ENCODE measurements at places on chromosomes 3 and 15.

DNA sequence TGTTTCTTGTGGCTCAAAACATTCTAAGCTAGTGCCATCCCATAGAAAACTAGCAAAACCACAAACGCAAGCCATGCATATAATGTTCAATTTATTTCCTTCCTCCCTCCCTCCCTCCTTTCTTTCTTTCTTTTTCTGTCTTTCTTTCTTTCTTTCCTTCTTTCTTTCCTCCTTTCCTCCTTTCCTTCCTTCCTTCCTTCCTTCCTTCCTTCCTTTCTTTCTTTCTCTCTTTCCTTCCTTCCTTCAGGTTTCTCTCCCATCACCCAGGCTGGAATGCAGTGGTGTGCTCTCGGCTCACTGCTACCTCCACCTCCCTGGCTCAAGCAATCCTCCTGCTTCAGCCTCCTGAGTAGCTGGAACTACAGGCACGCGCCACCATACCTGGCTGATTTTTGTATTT is 492.8 kb upstream of the PROK2 start:
- DNase-seq, result no peak

DNA sequence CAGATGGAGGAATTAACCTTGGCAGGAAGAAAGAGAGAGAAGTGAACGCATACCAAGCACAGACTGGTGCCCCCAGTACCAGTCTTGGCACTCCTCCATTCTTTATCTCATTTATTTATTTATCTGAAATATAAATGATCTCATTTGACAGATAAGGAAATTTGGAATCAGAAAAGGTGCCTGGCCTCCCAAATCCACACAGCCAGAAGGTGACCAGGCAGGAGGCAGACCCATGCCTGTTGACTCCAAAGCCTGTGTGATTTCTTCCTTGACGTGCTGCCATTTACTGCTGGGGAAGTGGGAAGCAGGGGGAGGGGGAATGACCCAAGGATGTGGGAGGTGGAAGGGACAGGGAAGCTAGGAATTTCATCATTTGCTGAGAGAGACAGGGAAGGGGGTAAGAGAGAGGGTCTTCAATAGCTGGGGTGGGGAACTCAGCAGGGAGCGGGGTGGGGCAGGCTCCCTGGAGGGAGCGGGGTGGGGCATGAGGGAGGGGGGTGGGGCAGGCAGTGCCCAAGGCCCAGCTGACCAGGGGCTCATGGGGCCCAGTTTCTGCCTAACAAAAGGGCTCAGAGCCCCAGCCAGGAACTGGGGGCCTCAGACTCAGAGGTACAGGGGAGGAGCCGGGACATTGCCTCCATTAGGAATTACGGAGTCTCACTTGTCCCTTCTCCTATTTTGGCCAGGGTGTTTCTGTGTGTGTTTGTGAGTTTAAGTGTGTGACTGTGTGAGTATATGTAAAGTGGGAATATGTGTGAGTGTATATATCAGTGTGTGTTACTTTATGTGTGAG is 63.0 kb downstream of the MINAR1 start:
- no peak for DNase-seq

GRCh38 chr3:19644405-19644804 is 289.6 kb downstream of the EFHB start:
- DNase-seq, result no peak

- DNase-seq, result no peak
Observed at GRCh38 chr15:98767692-98768091, 119.4 kb downstream of the IGF1R start.

DNA sequence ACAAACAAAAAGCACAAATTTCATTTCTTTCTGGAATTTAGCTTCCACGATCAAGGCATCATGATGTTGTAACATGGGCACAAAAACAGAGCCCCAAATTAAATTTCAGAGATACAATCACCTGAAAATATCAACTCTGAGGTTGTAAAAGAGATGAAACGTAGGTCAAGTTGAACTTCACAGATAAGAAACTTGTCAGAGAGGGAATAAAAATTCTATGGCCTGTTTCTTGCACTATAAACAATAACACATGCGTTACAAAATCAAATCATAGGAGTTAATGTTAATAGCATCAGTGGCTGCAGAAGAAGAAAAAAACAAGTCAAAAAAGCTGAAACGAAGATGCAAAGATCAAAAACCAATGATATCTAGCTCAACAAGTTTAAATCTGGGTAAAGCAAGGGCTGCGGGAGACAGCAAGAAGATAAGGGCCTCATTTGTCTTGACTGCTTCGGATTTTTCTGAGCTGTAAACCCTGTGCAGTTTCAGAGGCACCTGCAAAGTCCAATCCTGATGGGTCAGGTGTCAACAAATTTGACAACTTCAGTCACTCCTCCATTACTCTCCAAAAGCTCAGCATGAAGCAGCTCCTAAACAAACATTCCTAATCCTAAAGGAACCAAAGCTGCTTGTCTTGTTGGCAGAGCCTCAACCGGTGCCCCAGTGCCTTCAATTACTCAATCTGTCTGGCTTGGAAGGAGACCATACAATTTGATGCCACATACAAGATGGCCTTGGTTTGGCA is 219.8 kb downstream of the STT3B start:
- DNase-seq, result no peak

- no peak for DNase-seq
Observed at GRCh38 chr3:50163572-50164455, 8.7 kb downstream of the SEMA3F start.

DNA sequence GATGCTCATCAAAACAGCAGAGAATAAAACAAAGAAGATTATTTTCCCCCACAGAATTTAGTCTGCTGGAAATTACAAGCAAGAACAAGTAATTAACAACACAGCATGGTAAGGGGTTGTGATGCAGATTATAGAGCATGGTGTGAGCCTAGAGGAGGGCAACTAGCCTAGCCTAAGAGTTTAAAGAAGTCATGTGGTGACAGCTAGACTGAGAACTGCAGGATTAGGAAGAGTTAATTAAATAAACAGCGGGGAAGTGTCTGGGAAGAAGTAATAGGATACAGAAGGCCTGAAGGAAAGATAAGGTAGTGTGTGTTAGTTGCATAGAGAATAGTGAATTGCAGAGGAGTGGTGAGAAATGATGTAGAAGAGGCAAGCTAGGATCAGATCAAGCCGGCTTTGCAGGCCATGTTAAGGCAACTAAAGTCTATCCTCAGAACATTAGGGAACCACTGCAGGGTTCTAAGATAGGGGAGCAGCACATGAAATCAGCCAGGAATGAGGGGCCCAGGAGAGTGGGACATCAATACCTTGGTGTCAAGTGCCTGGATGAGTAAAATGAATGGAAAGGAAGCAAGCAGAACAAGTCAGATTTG is 11.9 kb upstream of the PKM start:
- DNase-seq, result no peak

DNA sequence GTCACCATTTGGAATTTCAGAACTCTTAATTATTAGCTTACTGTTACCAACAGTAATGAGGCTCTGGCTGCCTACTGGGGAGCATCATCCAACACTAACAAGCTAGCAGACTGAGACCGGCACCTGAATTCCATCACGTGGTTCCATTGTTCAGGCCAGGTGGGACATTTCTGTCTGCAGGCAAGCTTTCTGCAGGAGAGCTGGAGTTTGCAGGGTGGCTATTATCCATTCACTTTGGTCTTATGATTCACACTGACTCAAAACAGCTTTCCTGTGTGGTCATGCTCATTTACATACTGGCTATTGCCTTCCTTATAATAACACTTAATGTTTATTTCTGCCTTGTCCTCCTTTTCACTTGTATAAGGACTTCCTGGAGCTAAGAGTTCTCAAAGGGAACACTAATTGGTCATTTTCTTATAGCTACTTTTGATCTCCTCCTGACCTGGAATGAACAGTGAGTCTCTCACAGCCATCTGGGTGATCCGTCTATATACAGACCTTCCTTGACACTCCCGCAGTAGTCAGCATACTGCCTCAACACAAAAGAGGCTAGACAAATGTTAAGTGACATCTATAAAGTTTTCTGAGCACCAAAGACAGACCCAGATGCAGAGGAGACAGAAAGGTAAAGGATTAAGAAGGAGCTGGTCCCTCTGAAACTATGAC is 695.4 kb downstream of the FHIT start:
- no peak for DNase-seq

Data from globus pallidus (tissue), 1 donor.